ENCODE measurements at places on chromosomes 2 and 18.

- DNase-seq = no peak
Measured at GRCh38 chr2:37623406-37623805, 48.0 kb downstream of the CDC42EP3 start.

DNA sequence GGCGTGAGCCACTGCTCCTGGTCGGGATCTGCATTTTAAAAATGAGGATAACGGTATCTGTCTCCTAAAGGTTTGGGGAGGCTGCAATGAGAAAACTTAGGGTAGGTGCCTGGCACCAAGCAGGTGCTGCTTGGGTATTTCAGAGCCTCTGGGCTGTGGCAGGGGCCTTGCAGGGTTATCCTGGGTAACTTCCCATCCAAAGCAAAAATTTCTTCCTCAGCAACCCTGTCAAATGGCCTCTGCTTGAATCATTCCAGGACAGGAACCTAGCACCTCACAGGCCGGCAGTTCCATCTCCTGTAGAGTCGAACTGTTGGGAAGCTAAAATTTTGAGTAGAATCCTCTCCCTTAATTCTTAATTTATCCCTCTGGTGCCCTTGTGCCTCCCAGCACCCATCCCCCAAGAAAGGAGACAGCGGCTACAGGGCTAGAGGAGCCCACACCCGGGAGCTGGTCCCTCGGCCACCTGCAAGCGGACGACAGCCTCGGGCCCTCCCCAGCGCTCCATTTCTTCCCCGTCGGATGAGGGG, 868 bp downstream of the CGREF1 start:
- no peak for DNase-seq

DNA sequence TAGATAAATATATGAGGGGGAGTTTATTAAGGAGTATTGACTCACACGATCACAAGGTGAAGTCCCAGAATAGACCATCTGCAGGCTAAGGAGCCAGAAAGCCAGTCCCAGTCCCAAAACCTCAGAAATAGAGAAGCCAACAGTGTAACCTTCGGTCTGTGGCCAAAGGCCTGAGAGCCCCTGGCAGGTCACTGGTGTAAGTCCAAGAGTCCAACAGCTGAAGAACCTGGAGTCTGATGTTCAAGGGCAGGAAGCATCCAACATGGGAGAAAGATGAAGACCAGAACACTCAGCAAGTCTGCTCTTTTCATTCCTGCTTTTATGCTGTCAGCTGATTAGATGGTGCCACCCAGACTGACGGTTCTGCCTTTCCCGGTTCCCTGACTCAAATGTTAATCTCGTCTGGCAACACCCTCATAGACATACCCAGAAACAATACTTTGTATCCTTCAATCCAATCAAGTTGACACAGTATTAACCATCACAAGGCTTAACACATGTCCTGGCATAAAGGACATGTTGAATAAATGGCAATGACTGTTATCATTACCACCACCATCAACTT, 56.7 kb downstream of the MAPK4 start:
- no peak for DNase-seq

- DNase-seq = no peak
Measured at GRCh38 chr2:154537843-154538450, 160.5 kb upstream of the KCNJ3 start.

GRCh38 chr18:23311351-23312121, 141.6 kb upstream of the RIOK3 start:
- DNase-seq = no peak

- DNase-seq = no peak
Measured at GRCh38 chr2:18426174-18426573, 134.3 kb downstream of the RDH14 start.

GRCh38 chr2:113104054-113104611, 23.3 kb upstream of the IL1RN start:
- DNase-seq = no peak

- DNase-seq = no peak
Measured at GRCh38 chr2:28036307-28036706, 145.8 kb downstream of the BABAM2 start.

- no peak for DNase-seq
Measured at GRCh38 chr2:54787755-54788366, 64.4 kb downstream of the EML6 start.
